ENCODE measurements at places on chromosomes 3 and 15. TPM values are rescaled to one million over a fixed set of nuclear protein-coding genes. Genes with fewer than 3 reads are reported as not detected.
A peak's percentile ranks its signal among the peaks of the same experiment; 100 is the strongest.

- peaks cover 40% of the 10 kb centered on the region for H3K36me3 ChIP-seq
- H3K4me3 ChIP-seq, result no peak overlapping the region
- no peak overlapping the region for H3K27ac ChIP-seq
- H3K4me1 ChIP-seq, result peaks cover 23% of the 10 kb centered on the region
- H3K27me3 ChIP-seq, result no peaks in the 10 kb centered on the region
Observed at GRCh38 chr3:52679811-52680210, 5.9 kb downstream of the PBRM1 start.

The GABRR3 gene
- total RNA-seq, result not detected

DNA sequence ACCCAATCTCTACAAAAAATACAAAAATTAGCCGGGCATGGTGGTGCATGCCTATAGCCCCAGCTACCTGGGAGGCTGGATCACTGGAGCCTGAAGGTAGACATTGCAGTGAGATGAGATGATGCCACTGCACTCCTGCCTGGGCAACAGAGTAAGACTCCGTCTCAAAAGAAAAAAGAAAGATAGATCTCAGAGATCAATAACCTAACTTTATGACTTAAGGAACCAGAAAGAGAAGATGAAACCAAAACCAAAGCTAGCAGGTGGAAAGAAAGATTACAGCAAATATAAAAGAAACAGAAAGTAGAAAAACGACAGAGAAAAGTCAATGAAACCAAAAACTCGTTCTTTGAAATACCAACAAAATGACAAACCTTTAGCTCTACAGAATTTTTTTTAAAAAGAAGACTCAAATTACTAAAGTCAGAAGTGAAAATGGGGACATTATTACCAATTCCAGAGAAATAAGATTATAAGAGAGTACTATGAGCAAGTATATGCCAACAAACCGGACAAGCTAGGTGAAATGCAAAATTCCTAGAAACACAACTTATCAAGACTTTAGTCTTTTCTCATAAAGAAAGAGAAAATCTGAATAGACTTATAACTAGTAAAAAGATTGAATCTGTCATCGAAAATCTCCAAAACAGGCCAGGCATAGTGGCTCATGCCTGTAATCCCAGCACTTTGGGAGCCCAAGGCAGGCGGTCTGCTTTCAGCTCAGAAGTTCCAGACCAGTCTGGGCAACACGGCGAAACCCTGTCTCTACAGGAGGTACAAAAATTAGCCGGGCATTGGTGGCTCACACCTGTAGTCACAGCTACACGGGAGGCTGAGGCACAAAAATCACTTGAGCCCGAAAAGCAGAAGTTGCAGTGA is 35.0 kb downstream of the ACAP2 start:
- H3K4me3 ChIP-seq, result no peak overlapping the region
- DNase-seq, result no peak
- peaks cover 29% of the 10 kb centered on the region for H3K4me1 ChIP-seq
- H3K27me3 ChIP-seq, result no peaks in the 10 kb centered on the region

DNA sequence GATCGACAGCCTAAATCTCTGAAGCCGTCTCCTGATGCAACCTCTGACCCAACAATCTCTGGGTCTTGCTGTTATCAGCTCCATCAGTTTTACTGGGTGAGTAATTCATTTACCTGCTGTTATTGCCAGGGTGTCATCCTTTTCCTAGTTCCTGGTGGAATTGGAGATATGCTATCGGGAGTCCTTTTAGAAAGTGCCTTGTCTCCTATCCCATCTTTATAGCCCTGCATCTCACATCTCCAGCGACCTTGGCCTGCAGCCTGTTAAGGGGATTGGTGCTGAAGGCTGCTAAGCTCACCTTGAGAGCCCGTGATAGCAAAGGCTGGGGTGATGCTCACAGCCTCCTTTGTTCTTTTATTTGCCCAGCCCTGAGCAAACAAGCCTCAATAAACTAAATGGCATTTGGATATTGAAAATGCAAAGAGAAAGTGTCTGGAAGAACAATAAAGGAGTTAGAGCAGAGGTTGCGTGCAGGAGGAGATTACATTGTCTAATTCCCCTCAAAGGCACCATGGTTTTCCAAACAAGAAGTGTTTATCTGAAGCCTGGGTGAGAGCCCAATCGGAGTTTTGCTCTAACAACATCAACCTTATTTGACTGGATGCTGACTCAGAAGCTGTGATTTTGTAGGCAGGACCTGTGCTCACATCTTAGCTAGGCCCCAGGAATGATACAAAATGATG is 101.8 kb downstream of the RPLP1 start:
- H3K4me1 ChIP-seq, result no peaks in the 10 kb centered on the region
- no peak for DNase-seq
- H3K27me3 ChIP-seq, result no peaks in the 10 kb centered on the region
- H3K36me3 ChIP-seq, result no peaks in the 10 kb centered on the region

- H3K27me3 ChIP-seq, result no peaks in the 10 kb centered on the region
- no peaks in the 10 kb centered on the region for H3K36me3 ChIP-seq
- no peak overlapping the region for H3K4me3 ChIP-seq
- H3K4me1 ChIP-seq, result peaks cover 3% of the 10 kb centered on the region
Observed at GRCh38 chr3:112519424-112520001, 20.2 kb upstream of the BTLA start.

The TEX55 gene
- total RNA-seq, result not detected

The COL7A1 gene
- 0.93 TPM for total RNA-seq

The ZNF860 gene
- not detected for total RNA-seq

GRCh38 chr3:192802957-192803899 is 75.9 kb upstream of the FGF12 start:
- no peak overlapping the region for H3K27ac ChIP-seq
- no peak overlapping the region for H3K4me3 ChIP-seq
- H3K4me1 ChIP-seq, result no peaks in the 10 kb centered on the region
- H3K36me3 ChIP-seq, result no peaks in the 10 kb centered on the region
- DNase-seq, result no peak

- DNase-seq, result no peak
- H3K27me3 ChIP-seq, result no peaks in the 10 kb centered on the region
- peaks cover 24% of the 10 kb centered on the region for H3K4me1 ChIP-seq
- no peak overlapping the region for H3K27ac ChIP-seq
- peaks cover 67% of the 10 kb centered on the region for H3K36me3 ChIP-seq
Observed at GRCh38 chr3:52405601-52406110, 39.2 kb downstream of the SEMA3G start.

GRCh38 chr3:126446301-126446700 is 29.4 kb downstream of the ZXDC start:
- H3K4me1 ChIP-seq, result no peaks in the 10 kb centered on the region
- no peak overlapping the region for H3K4me3 ChIP-seq
- no peak overlapping the region for H3K27ac ChIP-seq

- H3K4me3 ChIP-seq, result no peak overlapping the region
- H3K27ac ChIP-seq, result no peak overlapping the region
- H3K27me3 ChIP-seq, result peaks cover 7% of the 10 kb centered on the region
- no peaks in the 10 kb centered on the region for H3K36me3 ChIP-seq
- H3K4me1 ChIP-seq, result no peaks in the 10 kb centered on the region
- peak; percentile 5 for DNase-seq
Observed at GRCh38 chr15:29925227-29926082, 103.2 kb upstream of the TJP1 start.

The C3orf20 gene
- total RNA-seq, result 0.07 TPM

Data from CD8-positive, alpha-beta memory T cell (primary cell).